ENCODE measurements at places on chromosomes 12 and 14.

- no peak for DNase-seq
Observed at GRCh38 chr14:60250257-60251035, 1.4 kb downstream of the PPM1A start.

DNA sequence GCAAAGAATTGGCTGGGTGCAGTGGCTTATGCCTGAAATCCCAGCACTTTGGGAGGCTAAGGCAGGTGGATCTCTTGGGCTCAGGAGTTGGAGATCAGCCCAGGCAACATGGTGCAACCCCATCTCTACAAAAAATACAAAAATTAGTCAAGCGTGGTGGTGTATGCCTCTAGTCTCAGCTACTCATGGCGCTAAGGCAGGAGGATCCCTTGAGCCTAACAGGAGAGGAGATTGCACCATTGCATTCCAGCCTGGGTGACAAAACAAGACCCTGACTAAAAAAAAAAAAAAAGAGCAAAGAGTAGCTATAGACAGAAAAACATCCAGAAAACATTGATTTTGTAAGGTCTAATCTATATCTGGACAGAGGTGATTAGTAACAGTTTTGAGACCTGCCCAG is 25.0 kb downstream of the KIF21A start:
- DNase-seq, result no peak

- no peak for DNase-seq
Observed at GRCh38 chr12:85644508-85644907, 191.7 kb downstream of the RASSF9 start.

- DNase-seq, result no peak
Observed at GRCh38 chr12:52498946-52499345, 5.9 kb upstream of the KRT6A start.

GRCh38 chr14:65620195-65620594 is 207.7 kb downstream of the FUT8 start:
- no peak for DNase-seq

GRCh38 chr14:20803223-20803622 is 579 bp upstream of the RNASE1 start:
- DNase-seq, result no peak

DNA sequence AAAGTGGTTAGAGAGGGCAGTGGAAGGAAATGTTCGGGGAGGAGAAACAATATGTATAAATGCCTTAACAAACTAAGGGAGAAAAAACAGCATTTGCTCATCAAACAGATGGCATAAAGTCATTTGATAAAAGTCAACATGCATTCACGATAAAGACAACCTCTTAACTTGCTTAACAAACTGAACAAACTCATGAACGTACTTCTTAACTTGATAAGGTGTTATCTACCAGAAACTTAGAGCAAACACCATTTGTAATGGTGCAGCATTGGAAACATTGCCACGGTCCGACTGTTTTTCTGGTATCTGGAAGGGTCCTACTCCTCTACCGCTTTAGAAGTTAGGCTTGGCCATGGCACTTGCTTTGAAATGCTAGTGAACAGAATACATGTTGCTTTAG is 4.2 kb upstream of the RPS6KL1 start:
- no peak for DNase-seq

GRCh38 chr12:94704452-94705306 is 54.3 kb upstream of the TMCC3 start:
- no peak for DNase-seq

DNA sequence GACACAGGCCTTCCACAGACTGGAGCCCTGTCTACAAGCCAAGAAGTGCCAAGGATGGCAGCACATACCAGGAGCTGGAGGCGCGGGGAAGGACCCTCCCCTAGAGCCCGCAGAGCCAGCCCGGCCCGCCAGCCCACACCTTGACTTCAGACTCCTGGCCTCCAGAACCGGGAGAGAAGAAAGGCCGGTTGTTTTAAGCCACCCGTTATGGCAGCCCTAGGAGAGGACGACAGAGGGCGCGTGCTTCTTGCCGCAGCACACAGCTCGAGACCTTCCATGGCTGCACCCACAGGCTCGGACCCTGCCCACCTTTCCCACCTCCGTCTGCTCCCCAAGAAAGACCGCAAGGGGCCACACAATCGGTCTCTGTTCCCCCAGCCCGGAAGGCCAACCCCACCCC is 53.7 kb downstream of the RNF34 start:
- DNase-seq, result no peak

DNA sequence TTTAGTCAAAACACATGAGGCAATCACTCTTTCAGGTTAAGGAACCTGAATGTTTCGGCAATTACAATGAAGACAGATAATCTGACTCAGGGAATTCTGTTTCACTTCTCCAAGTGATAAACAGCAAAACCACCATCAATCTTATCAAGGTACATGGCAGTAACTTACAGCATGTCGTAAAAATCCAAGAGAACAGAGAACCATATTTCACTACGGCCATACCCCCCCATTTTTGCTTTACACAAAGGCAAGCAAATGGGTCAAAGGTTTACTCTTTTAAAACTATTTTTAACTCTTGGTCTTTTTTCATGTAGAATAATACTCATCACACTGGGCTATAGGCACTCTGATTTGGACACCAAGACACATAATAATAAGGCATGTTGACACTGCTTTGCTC is 102.4 kb downstream of the PPM1H start:
- no peak for DNase-seq

GRCh38 chr12:69240631-69240995 is 1.2 kb downstream of the CPSF6 start:
- no peak for DNase-seq

- DNase-seq, result no peak
Observed at GRCh38 chr14:72688990-72689671, 204.8 kb downstream of the DPF3 start.

All from amniotic stem cell (primary cell).